Sigmoid colon (tissue), 7 donors: ENCODE measurements at places on chromosomes 3 and 15. TPM values are rescaled to one million over a fixed set of nuclear protein-coding genes. Genes with fewer than 3 reads are reported as not detected.

DGKG gene
- 10.0 TPM for total RNA-seq

DNA sequence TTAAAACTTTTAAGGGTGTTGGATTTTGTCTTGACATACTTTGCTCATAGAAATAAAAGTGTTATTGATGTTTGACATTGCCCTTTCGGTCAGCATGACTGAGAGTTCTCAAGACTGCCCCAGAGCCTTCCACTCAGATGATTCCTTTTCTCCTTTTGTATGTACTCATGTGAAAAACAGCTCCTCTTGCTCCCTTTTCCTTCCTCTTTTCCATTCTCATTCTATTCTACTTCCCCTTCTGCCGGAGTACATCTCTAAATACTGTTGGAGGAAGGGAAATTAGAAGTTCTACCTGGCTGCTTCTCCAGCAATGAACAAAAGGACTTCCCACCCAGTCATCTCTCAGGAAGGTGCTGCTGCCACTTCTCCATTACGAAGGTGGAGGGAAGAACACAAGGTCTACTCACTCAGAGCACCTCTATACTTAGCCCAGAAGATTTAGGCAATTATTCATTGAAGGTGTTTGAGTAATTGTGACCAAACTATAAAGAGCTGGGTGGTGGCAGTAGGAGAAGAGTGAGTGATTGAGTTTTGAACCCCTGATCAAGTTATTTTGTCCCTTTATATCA is 163.8 kb upstream of the MBNL1 start:
- DNase-seq: no peak

DNA sequence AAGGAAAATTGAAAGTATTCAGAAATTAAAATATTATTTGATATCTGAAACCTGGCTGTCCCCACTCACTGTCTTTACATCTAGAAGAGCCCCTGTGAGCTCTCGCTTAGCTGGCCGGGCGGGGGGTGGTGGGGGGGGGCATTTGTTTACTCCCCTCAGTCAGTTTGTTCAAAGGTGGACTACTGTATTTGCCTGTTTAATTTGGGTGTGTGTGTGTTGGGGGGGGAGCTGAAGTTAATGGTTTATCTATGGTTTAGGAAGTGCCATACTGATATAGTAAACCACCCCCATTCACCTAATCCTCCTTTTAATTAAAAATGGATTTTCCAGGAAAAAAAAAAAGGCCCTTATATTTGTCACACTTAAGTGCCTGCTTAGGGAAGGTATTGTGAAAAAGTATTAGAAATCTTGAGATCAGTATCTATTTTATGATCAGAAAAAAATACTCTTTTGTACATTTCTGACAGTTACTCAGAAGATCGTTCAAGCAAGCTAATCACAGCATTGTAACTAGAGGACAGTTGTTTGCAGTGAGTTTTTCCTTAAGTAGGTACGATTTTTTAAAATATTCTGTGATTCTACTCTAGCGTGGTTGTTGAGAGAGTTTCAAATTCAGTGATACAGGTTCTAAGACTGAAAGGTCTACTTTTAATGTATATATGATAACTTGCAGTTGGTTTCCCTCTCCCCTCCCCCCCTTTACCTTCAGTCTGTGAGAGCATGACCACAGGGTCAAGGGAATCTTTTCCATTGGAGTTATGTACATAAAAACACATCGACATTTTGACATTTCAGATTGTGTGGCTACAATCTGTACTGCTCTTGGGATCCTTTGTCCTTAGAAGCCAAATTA is 8.5 kb downstream of the NR2F2 start:
- DNase-seq: no peak

- peak; percentile 65 for DNase-seq
Measured at GRCh38 chr15:74168711-74169126, 4.8 kb upstream of the ISLR start.

DNA sequence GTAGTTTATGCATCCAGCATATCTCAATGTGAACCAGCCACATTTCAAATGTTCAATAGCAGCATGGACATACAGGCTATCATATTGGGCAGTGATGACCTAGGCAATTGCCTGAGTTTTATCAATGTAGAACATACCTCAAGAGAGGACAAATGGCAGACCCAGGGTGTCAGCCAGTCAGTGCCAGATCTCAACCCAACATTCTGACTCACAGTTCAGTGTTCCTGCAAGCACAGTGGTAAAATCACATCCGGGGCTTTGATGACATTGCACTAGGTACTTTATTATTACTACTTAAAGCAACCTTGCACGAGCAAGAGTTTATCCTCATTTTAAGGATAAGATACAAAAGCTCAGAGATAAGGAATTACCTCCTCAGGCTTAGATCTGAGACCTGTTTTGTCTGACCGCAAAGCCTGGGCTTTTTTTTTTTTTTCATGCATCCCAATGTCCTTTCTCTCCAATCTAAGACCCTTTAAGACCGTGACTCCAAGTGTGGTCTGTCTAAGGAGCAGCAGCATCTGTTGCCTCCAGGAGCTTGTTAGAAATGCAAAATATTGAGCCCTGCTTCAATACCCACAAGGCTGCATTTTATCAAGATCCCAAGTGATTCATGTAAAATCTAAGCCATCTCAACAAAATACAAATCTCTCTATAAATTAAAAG is 60.1 kb downstream of the SLC12A1 start:
- DNase-seq: no peak
